Smooth muscle cell of the umbilical artery (primary cell): ENCODE measurements at places on chromosomes 5 and 9. TPM values are rescaled to one million over a fixed set of nuclear protein-coding genes. Genes with fewer than 3 reads are reported as not detected.

The UBE2QL1 gene
- under 0.01 TPM in 1 of 2 replicates, not detected in the other for total RNA-seq

The LCN1 gene
- 0.59 TPM in 1 of 2 replicates, not detected in the other for total RNA-seq

The EXOSC2 gene
- 21.7 and 36.5 TPM in 2 replicates for total RNA-seq

The PCDHB15 gene
- 0.28 and 0.59 TPM in 2 replicates for total RNA-seq

The STPG3 gene
- total RNA-seq, result not detected in 2 replicates

The ARHGAP26 gene
- total RNA-seq, result 3.6 and 3.8 TPM in 2 replicates

The NPR3 gene
- total RNA-seq, result 1.2 and 2.1 TPM in 2 replicates

The AK1 gene
- 27.9 and 36.2 TPM in 2 replicates for total RNA-seq

The PCDHA9 gene
- total RNA-seq, result under 0.01 and 0.09 TPM in 2 replicates

The PDGFRB gene
- 69.6 and 88.5 TPM in 2 replicates for total RNA-seq

The WDR70 gene
- total RNA-seq, result 34.1 and 46.7 TPM in 2 replicates
